Cardiac septum (tissue), 1 donor: ENCODE measurements at places on chromosomes 6 and 20. TPM values are rescaled to one million over a fixed set of nuclear protein-coding genes. Genes with fewer than 3 reads are reported as not detected.

CNR1 gene
- 2.9 TPM for total RNA-seq

C20orf204 gene
- total RNA-seq: 0.86 TPM

CCNC gene
- total RNA-seq: 26.5 TPM

PIGU gene
- total RNA-seq: 11.0 TPM

IL17F gene
- total RNA-seq: not detected

CLDN20 gene
- total RNA-seq: not detected

FOXQ1 gene
- not detected for total RNA-seq

FAM184A gene
- 0.40 TPM for total RNA-seq

DNA sequence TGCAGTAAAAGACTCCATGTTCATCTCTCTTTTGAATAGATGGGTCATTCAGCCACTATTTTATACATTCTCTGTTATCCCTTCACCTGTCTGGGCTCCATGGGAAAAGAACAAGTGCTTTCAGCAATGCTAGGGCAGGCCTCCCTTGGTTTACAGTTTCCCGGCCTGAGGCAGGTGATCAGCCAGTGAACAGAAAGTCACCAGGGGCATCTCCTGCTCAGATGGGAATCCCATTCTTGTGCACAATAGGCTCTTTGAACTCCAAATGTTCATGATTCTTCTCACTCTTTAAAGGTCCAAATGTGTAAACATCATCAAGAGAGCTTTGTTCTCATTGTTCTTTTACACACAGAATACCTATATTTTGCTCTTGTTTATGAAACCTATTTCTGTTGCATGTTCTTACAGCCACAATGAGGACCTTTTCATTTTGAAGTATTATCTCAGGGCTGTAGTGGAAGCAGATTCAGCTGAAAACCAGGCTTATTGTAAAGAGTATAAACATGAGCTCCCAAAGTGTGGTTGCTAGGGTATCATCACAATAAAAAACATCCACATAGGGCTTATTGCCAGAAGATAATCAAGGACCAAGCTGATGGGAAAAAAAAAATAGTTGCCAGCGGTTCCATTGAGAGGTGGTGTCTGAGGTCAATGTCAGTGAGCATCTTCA lies 267.1 kb upstream of the SGK1 start:
- DNase-seq: no peak

GRCh38 chr6:43391440-43392031 lies 22.1 kb upstream of the ZNF318 start:
- DNase-seq: no peak

DNA sequence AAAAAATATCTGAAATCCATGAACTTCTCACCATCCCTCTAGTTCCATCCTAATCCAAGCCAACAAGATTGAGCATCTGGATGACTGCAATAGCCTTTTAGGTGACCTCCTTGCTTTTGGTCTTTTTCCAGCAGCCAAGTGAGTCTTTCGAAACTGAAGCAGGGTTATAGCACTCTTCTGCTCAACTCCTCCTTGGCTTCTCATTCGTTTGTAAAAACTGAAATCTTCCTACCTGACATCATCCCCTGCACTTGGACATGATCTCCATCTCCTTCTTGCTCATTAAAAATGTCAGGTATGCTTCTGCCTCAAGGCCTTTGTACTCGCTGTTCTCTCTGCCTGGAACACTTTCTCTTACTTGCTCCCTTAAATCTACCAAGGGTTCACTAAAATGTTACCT lies 46.0 kb downstream of the STX7 start:
- no peak for DNase-seq

GRCh38 chr6:101545191-101545590 lies 151.7 kb downstream of the GRIK2 start:
- DNase-seq: no peak

DNA sequence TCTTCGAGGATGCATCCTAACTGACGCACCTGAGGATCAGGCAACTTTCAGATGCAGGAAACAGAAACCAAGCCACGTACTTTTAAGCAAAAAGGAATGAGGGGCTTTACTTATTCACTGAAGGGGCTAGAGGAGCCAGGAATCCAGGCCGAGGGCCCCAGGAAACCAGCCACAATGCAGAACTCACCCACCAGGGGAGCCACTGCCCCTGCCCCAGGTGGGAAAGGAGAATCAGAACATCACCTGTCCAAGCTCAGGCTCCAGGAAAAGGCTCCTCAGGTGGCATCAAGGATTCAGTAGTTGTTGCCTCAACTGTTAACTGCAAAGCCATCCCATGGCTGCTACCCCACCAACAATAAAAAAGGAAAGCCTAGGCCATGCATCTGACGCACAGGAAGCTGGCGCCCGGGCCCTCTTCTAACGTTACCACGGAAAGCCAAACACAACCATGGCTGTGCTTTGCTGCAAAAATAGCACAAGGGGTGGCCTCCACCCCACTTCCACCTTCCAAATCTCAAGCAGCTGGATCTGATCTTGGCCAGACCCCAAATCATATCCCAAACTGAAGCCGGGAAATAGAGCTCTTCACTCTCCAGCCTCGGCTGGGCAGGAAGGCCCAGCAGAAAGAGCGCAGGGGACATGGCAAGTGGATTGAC lies 121.0 kb downstream of the PREX1 start:
- DNase-seq: no peak

- DNase-seq: no peak
These were observed 780.9 kb downstream of the QKI start for GRCh38 chr6:164195278-164195941.

GRCh38 chr20:53426766-53427312 lies 166.8 kb downstream of the ZNF217 start:
- DNase-seq: no peak

GRCh38 chr6:33976437-33977360 lies 169.2 kb downstream of the GRM4 start:
- peak; percentile 72 for DNase-seq

- no peak for DNase-seq
These were observed 20.8 kb downstream of the PANK2 start for GRCh38 chr20:3909952-3910366.

DNA sequence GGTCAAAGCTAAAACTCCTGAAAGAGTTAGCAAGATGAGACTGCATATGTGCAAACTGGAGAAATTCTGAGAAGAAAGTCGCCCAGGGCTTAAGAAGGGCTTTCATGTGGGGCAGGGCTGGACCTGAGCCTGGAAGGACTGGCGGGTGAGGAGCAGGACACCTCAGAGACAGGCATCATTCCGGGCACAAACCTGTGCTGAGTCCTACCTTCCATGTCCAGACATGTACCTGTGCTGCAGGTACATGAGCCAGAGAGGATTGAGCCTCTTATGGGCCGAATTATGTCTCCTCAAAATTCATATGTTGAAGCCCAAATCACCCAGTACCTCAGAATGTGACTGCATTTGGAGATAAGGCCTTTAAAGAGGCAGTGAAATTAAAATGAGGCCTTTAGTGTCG lies 171.0 kb downstream of the QRSL1 start:
- DNase-seq: no peak

- DNase-seq: no peak
These were observed 8.0 kb downstream of the TRIM10 start for GRCh38 chr6:30152910-30153610.

DNA sequence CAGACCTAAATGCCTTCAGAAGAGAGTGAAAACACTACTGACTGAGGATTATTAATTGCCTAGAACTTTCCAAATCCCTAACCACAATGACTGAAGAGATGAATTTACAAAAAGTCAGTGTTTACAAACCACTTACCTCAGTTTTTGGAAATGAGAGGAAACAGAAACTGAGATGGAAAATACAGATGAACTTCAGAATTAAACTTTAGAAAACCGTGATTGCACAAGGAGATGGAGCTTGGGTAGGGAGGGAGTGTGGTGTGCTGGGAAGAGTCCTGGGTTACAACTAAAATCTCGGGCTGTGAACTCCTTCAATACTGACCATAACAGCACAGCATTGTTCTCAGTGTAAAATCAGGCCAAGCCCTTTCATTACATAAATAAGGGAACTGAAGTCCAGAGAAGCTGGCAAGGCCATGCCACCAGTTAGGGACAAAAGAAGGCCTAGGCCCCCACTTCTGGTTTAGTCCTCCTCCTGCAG lies 4.0 kb downstream of the ELMO2 start:
- DNase-seq: no peak

- DNase-seq: no peak
These were observed 378.0 kb upstream of the FLRT3 start for GRCh38 chr20:14715400-14715799.

- no peak for DNase-seq
These were observed 52.6 kb downstream of the FIG4 start for GRCh38 chr6:109743739-109744138.

- DNase-seq: no peak
These were observed 13.8 kb downstream of the RNASET2 start for GRCh38 chr6:166942393-166943168.

- peak; percentile 66 for DNase-seq
These were observed 6.4 kb downstream of the CASS4 start for GRCh38 chr20:56418385-56418861.

GRCh38 chr20:32603046-32603726 lies 18.1 kb upstream of the NOL4L start:
- DNase-seq: no peak

DNA sequence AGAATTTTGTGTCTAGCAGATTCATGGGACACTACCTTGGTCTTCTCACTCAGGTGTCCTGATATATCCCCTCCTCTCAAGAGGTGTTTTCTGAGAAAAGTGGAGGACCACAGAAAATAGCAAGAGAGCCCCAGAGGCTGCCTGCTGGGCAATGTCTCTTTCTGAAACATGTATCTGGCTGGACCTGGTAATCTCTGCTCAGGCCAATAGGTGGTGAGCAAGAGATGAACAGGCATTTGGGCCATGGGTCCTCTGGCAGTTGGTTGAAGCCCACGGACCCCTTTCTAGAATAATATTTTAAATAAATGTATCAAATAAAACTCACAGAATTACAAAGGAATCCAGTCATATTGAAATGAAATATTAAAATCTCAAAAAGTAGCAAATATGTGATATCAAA lies 8.8 kb upstream of the THBD start:
- DNase-seq: no peak

DNA sequence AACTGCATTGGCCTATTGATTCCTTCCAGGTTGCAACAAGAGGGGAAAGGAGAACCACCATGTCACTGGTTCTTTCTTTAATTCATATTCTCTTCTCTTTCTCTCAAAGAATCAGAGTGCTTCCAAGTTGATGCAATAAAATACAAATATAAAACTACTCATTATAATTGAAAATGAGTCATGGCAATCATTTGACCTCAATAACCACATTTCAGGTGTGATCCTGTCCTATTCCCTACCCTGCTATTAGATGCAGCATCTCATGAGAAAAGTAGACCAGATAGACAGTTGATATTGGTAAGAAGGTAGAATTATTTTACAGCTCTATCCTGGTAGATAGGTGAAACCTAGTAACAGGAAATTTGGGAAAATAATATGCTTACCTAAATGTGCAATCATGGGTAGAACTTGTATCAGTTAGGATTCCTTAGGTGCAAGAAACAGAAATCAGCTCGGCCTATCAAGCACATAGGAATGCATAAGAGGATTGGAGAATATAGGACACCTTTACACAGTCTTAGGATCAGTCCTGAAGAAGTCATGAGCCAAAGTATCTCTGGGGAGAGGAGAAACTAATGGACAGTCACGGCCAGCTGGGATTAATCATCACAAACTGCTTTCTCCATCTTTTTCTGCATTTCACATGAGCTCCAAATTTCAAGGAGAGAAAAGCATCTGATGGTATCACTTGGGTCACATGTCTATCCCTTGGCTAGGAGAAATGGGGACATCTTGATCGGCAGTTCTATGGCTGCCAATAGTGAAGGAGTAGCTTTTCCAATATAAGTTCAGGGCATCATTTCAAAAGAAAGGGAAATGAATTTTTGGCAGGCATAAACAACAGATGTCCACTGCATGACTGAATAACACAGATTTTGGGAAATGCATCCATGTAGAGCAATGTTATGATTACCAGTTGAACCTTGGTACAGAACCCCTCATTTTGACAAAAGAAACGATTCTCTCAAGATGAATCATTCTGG lies 19.3 kb upstream of the RNF146 start:
- no peak for DNase-seq

DNA sequence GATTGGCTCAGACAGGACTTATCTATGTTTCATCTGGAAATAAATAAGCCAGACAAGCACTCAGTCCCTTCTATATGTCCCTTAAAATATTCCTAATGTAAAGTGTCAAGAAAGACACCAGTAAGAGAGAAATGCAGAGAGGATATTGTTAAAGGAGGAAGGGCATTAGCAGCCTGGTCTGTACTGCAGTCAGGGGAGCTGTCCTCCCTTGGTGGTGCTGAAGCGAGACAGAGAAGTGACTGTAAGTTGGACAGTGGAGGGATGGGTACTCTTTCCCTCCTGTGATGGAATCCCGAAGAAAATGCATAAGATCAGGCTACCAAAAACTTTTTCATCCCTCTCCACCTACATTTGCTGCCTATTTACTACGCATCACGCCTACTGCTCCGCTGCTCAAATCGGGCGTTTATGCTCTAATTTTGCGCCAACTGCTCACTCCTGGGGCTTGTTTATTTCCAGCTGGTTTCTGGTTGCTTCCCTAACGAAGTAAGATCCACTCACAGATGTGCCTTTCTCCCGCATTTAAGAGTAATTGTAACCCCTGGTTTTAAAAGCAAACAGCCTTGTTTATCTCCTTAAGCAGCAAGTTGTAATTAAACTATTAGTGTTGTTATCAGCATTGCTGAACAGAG lies 35.2 kb downstream of the PHACTR1 start:
- DNase-seq: no peak

DNA sequence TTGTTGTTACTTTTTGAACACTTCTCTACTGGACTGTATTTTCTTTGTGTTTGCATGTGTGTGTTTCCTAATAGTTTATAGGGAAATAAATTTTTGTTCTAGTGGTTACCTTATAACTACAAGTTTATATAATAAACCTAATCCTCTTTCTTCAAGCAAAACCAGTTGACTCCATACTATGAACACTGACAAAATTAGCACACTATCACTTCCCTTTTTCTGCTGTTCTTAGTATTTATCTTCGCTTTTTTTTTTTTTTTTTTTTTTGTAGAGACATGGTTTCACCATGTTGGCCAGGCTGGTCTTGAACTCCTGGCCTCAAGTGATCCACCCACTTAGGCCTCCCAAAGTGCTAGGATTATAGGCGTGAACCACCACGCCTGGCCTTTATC lies 25.0 kb upstream of the C6orf62 start:
- DNase-seq: no peak

DNA sequence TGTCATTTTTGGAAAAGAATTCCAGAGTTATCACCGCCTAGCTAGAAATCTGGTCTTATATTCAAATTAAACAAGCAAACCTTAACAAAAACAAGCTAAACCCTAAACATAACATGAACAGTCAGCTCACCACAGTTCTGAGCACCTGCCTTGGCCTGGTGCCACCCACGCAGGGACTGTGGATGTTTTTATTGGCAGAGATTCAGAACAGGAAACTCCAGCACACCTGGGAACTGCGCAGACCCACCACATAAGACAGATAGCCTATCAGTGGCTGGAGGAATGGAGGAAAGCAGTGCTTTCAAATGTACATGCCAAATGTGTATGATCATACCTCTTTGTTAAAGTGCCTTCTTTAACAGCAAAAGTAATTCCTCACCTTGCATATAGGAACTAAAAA lies 8.9 kb downstream of the SLC16A10 start:
- DNase-seq: no peak

- no peak for DNase-seq
These were observed 33.7 kb downstream of the CAP2 start for GRCh38 chr6:17427062-17427461.

- no peak for DNase-seq
These were observed 40.0 kb upstream of the ADGRF5 start for GRCh38 chr6:46961711-46962110.

GRCh38 chr6:157381631-157382621 lies 936 bp downstream of the ZDHHC14 start:
- peak; percentile 83 for DNase-seq
